AG08395 (cell line): ENCODE measurements at places on chromosomes 5 and 9.

- no peak for DNase-seq
These were observed 93.4 kb downstream of the MPDZ start for GRCh38 chr9:13186091-13186490.

GRCh38 chr9:86925686-86926085 lies 21.6 kb downstream of the GAS1 start:
- DNase-seq = peak; percentile 78

GRCh38 chr5:180101451-180102105 lies 30.0 kb upstream of the RNF130 start:
- no peak for DNase-seq

- DNase-seq = no peak
These were observed 315.3 kb downstream of the GABRG2 start for GRCh38 chr5:162382839-162383238.

- DNase-seq = no peak
These were observed 342.4 kb downstream of the KIAA0825 start for GRCh38 chr5:94276048-94276447.

DNA sequence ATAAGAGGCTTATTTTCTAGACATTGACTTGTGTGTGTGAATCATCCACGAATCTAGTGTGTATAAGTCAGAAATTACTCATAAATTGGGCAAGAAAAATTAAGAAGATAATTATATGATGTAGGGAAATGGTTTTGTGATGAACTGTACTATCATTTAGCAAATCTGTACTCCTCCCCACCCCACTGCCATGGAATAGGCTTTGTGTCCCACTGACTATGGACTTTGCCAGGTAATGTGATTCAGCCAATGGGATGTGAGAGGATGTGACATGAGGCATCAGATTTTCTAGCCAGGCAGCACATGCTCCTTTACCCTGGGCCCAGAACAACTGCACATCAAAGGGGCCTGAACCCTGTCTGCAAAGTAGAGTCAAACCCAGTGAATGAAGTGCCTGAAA lies 406.6 kb downstream of the CTNND2 start:
- DNase-seq = no peak

- no peak for DNase-seq
These were observed 5.8 kb upstream of the FPGS start for GRCh38 chr9:127796852-127797370.

GRCh38 chr5:15929611-15930263 lies 249.9 kb downstream of the MARCHF11 start:
- DNase-seq = peak; percentile 83

- no peak for DNase-seq
These were observed 36.4 kb downstream of the MTX3 start for GRCh38 chr5:79954620-79955019.

DNA sequence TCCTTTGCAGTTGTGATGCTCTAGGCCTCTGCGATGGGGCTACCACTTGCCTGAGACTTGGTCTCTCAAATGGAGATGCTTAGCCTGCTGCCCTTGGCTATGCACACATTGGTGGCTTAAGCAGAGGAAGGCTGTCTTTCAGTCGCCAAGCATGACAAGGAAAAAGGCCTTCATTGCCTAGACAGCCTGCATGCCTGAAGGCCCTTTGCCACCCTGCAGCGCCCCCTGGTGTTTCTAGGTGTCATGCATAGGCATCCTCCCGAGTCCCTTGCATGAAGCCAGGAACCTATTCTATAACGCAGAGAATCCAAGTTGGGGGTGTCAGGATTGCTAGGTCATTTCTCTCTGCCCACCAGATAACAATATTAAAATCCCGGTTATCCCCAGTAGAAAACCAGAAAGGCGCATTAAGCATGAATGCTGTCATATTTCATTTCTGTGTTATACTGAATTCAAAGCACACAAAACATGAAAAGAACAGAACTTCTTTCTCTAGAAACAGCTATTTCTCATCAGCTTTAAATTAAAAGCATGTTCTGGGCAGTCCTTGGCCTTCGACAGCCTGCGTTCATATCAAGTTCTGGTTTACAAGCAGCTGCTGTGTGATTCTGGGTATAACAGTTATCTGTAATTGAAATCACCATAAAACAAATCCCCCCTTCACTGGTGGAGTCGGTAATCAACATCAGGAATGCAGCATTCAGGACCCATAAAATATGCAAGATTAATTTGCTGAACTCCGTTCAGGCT lies 59.7 kb upstream of the TRPC7 start:
- DNase-seq = peak; percentile 58

- DNase-seq = peak; percentile 63
These were observed 30.0 kb downstream of the ROPN1L start for GRCh38 chr5:10471677-10472076.

DNA sequence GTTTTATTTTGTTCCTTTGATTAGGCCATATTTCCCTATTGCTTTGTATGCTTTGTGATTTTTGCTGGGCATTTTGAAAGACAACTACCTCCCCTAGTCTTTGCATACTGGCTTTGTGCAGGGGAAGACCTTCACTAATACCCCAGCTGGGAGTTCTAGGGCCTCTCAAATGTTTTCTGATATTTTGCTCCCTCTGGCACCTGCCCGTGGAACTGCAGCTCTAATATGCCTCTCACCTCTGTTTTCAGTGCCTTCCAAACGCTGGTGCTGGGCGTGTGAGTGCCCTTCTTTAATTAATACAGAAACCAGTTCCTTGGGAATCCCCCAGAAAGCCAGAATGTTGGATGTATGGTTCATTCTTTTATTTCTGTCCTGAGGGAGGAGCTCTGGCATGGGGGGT lies 204.5 kb downstream of the COMMD10 start:
- DNase-seq = no peak

- DNase-seq = no peak
These were observed 154.4 kb downstream of the AUH start for GRCh38 chr9:91207397-91207728.

DNA sequence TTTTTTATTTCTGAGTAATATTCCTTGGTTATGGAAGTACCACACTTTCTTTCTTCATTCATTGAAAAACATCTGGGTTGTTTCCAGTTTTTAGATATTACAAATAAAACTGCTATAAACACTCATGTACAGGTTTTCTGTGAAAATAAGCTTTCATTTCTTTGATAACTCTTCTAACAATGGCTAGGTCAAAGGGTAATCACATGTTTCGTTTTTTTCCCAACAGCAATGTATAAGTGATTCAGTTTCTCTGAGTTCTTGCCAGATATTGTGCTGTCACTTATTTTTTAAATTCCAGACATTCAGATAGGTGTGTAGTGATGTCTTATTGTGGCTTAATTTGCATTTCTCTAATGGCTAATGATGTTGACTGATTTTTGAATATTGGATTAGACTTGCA lies 16.7 kb upstream of the TNPO1 start:
- no peak for DNase-seq

DNA sequence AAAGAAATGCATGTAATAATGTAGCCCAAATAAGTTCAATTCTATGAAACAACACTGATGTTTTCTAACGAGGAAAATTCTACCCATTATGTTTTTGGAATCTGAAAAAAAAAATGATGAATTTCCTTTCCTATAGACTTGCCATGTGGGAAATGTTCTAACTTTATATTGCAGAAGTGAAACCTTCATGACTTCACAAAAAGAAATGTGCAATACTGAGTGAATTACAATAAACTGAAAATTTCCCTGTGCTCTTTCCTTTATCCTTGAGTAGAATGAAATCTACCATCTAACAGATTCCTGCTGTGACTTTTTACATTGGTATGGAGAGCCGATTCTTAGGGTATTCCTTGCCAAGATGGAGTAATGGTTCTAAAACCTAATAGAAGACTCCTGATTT lies 1622.5 kb downstream of the MAT2B start:
- no peak for DNase-seq

- no peak for DNase-seq
These were observed 28.1 kb downstream of the TMOD1 start for GRCh38 chr9:97529363-97530076.

GRCh38 chr5:16723821-16724220 lies 107.0 kb upstream of the RETREG1 start:
- no peak for DNase-seq

GRCh38 chr9:32339424-32339823 lies 45.0 kb upstream of the ACO1 start:
- DNase-seq = no peak

GRCh38 chr5:158718738-158719505 lies 380.8 kb downstream of the EBF1 start:
- peak; percentile 21 for DNase-seq

GRCh38 chr9:75788006-75788634 lies 102.4 kb upstream of the PCSK5 start:
- DNase-seq = no peak

DNA sequence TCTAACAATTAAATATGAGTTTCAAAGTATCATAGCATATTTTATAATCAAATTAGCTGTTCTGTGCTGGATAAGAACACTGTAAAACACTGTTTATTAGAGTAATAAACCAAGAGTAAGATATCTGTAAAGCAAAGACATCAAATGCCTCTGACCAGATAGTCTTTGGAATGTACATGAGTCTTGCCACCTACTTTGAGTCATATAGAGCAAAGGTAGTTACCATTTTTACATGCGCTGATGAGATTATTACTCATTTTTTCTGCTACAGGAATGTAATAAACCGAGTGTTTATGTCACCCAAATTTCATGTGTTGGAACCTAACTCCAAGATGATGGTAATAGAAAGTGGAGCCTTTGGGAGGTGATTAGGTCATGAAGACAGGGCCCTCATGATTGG lies 654.5 kb downstream of the CETN3 start:
- DNase-seq = no peak

GRCh38 chr9:128937310-128938165 lies 9.9 kb downstream of the DOLK start:
- DNase-seq = no peak

- DNase-seq = no peak
These were observed 30.0 kb downstream of the ZNF131 start for GRCh38 chr5:43150748-43151147.

DNA sequence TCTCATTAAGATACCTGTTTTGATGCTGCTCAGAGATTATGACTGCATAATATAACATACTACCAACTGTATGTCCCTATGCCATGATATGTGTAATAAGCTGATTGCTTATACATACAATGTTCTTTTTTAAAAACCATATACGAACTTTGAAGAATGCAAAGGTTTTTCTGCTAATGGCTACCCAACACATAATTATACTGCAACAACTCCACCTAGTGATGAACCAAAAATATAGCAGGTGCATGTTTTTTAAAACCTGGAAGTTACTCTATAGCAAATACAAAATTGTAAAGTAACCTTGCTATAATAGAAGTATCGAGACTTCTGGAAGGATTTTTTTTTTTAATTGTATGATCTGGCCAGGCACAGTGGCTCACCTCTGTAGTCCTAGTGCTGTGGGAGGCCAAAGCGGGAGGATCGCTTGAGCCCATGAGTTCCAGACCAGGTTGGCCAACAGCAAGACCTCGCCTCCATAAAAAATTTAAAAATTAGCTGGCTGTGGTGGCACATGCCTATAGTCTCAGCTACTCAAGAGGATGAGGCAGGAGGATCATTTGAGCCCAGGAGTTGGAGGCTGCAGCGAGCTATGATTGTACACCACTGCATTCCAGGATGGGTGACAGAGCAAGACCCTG lies 49.1 kb downstream of the HOMER1 start:
- DNase-seq = peak; percentile 53

GRCh38 chr9:72538921-72539702 lies 17.7 kb downstream of the TMC1 start:
- no peak for DNase-seq

GRCh38 chr5:59021837-59022514 lies 439.1 kb downstream of the RAB3C start:
- DNase-seq = no peak

DNA sequence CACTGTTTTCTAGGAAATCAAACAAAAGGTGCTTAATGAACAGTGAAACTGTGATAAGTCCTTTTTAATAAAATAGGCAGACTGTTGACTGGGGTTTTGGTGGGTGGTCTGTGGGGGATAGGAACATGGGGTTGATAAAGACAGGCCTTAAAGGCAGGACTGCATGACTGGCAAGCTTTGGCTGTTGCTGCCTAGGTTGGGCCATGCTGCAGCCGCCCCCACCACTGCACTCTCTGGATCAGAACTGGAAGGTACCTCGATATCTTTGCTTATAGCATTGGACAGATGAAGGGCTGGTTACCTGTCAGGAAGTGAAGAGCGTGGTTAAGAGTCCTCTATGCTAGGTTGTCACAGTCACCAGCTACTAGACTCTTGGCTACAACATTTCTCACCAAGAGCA lies 24.4 kb downstream of the APBA1 start:
- DNase-seq = no peak

GRCh38 chr9:89394412-89394811 lies 76.1 kb downstream of the SECISBP2 start:
- DNase-seq = no peak

DNA sequence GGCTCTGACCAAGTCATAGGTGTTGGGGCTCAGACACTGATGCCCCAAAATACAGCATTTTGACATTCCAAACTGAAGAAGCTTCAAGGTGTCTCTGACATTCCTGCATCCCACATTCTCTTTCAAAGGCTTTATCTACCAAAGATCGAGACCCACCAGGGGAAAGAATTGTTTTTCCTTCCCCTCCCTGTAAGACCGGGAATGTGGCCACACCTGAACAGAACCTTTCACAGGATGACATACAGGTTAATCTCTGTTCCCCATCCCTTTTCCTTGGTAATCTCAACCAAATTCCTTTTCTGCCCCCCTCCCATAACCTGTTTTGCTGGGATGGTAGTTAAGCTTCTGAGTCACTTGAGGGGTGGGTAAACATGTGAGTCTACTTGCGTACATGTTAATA lies 72.3 kb downstream of the IQGAP2 start:
- DNase-seq = no peak

DNA sequence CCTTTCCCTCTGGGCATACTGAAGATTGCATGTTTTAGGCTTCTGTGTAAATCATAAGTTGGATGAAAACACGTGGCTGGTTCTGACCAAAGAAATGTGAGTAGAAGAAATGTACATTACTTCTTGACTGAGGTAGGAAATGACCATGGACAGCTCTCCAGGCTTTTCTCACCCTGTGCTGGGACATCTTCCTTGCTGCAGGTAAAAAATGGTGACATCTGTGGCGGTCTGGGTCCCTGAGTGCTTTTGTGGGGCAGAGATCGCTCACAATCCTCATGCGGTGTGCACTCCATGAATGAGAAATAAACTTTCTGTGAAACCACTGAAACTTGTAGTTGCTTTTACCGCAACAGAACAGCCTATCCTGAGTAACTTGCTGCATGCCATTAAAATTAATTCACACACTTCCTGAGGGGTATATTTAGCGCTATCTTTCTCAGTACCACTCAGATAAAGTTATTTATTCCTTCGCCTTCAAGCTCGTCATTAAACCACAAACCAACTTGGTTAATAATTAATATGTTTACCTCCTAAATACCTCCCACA lies 730.4 kb downstream of the EFNA5 start:
- no peak for DNase-seq

GRCh38 chr9:136020206-136020605 lies 59.0 kb upstream of the UBAC1 start:
- no peak for DNase-seq

GRCh38 chr9:7489036-7489435 lies 310.5 kb downstream of the DMAC1 start:
- no peak for DNase-seq

GRCh38 chr5:36734422-36734821 lies 128.0 kb downstream of the SLC1A3 start:
- DNase-seq = peak; percentile 18
